ENCODE measurements at places on chromosomes 4 and X.
A peak's percentile ranks its signal among the peaks of the same experiment; 100 is the strongest.

- no peak for DNase-seq
Measured at GRCh38 chr4:53583513-53583912, 7.8 kb downstream of the LNX1 start.

GRCh38 chr4:123284168-123284567 is 112.4 kb upstream of the SPRY1 start:
- DNase-seq: no peak

DNA sequence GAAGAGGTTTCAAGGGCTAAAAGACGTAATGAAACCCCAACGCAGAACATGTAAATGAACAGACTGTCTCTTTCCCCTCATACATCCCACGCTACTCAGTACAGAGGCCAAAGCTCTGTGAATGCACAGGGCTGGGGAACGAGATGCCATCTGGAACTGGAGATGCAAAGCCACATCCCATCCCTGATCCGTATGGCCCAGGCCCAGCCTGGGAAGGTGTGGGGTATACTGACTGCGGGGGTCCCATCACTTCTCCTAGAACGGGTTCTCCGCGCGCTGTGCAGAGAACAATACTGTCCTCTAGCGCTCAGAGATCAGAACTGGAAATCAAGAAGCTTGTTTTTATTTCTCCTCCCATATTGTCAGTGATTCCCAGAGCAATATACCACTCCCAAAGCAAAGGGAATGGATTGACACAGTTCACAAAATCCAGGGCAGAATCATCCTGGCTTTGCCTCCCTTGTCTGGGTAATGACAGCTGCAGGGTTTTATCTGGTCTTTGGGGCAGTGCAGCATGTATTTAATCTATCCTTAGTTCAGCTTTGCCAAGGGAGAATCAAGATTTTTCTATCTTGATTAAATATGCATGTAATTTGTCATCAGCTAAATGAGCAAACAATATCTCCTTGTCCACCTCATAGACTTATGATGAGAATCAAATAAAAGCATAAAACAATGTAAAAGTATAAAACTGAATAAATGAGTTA is 47.3 kb upstream of the TLR3 start:
- DNase-seq: no peak

- DNase-seq: no peak
Measured at GRCh38 chrX:15848576-15848975, 6.0 kb downstream of the AP1S2 start.

- DNase-seq: no peak
Measured at GRCh38 chr4:145218251-145218650, 37.9 kb upstream of the OTUD4 start.

- DNase-seq: no peak
Measured at GRCh38 chr4:181582595-181582994, 660.6 kb upstream of the TENM3 start.

DNA sequence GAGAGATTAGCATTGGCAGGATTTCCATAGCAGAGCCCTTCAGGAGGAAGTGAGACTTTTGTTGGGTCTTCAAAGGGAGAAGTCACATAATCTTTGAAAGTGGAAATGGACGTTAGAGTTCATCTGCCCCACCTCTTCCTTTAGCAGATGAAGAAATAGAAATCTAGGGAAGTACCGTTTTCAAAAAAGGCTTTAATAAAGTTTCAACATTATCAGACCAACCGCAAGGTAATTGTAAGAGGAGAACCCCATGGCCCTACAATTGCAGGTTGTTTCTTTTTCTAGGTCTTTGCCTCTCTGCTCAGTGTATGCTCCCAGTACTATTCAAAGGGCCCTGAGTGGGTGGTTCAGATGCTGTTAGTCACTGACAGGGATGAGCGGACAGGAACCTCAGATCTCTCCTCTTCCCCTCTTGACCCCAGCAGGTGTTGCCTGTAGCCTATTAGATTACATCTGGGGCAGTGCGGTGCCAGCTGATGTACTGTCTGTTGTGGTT is 48.6 kb upstream of the AP1S2 start:
- no peak for DNase-seq

DNA sequence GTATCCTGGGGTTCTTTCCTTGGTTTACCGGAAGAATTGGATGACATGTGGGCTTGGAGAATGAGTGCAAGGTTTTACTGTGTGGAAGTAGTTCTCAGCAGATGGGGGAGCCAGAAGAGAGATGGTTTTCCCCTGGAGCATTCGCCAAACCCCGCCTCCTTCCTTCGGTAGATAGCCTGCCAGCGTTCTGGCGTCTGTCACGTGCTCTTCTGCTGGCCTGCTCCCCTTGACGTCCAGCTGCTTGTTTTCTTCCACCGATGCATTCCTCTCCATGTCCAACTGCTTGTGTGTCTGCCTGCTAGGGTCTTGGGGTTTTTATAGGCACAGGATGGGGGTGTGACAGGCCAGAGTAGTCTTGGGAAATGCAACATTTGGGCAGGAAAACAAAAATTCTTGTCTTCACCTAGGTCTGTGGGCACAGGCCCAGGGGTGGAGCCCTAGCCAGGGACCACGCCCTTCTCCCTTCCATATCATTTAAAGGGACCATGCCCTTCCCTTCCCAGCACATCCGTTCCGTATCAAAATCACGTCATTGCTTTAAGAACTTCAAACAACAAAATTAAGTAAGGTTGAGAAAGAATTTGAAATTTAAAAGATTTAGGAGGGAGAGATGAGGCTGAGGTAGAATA is 538.7 kb upstream of the SMIM31 start:
- no peak for DNase-seq

DNA sequence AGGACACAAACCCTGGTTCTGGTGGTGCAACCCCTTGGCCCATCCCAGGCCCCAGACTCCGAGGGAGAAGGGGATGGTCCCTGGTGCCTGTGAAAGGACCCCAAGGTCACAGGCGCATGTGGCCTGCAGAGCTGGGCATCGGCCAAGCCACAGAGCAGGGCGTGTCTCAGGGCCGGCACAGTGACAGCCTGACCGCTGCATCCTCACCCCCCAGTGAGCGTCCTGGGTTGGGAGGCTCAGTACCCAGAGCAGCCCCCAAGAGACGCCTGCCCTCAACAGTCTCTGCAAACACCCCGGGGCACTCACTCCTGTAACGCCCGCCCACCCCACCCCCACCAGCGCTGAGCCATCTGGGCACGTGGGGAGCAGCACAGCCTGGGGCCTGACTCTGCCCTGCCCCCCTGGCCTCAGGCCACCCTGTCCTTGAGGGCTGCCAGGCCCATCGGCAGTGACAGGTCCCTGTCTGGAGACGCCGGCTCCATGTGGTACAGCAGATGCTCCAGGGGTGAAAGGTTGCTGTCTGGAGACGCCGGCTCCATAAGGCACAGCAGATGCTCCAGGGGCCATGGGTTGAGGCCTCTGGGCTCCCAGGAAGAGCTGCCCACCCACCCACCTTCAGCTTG is 24.5 kb upstream of the CPLX1 start:
- DNase-seq: no peak

- DNase-seq: no peak
Measured at GRCh38 chr4:3411676-3412075, 30.1 kb upstream of the HGFAC start.

- DNase-seq: peak; percentile 58
Measured at GRCh38 chrX:50691820-50692219, 122.2 kb downstream of the SHROOM4 start.

- no peak for DNase-seq
Measured at GRCh38 chrX:45352611-45353010, 151.9 kb upstream of the DIPK2B start.

DNA sequence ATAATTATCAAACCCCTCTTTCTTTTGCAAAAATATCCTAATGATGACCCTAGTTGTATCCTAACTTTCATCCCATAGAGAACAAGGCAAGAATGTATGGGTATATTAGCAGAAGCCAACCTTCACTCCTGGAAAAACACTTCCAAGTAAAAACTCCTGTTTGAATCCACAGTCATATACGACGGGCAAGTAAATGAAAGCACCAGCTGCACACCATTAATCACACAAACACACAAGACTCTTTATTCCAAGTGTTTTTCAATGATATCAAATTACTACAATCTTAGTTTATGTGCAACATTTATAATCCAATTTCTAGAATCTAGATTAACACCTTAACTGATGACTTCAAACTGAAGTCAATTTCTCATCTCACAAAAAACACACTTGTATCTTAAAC is 22.9 kb downstream of the ACSL4 start:
- no peak for DNase-seq

DNA sequence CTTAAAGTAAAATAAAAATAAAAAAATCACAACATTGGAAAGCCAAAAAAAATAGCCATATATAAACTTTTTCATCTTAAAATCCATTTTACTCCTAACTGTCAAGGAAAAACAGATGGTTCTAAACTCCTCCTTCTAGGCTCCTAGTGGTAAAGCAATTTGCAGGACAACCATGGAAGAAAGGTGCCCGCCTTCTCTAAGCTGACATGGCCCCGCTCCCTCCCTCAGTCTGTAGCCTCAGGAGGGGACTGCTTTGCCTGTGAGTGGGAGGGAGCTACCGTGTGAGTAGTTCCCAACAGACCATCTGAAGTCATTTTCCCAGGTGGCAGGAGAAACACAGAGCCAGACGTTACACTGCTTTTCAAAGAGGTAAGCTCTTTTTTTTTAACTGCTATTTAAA is 336.2 kb upstream of the FAT1 start:
- DNase-seq: no peak

- peak; percentile 36 for DNase-seq
Measured at GRCh38 chrX:65706041-65706828, 38.8 kb downstream of the MSN start.

DNA sequence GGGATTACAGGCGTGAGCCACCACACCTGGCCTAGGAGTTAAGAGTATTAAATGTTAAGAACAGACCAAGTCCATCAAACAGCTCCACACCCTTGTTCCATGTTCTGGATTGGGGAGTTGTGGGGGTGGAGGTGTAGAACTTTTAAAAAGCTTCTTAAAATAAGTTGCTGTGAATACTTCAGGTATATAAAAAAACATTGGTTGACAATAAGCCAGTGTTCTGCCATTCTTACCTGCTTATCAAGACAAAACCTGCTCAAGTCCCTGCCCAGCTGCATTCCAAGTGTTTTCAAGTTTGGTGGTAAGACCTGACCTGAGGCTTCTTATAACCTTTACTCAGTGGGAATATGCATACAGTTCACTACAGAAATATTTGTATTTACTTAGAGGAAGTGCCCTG is 6.4 kb downstream of the RBM3 start:
- DNase-seq: no peak

DNA sequence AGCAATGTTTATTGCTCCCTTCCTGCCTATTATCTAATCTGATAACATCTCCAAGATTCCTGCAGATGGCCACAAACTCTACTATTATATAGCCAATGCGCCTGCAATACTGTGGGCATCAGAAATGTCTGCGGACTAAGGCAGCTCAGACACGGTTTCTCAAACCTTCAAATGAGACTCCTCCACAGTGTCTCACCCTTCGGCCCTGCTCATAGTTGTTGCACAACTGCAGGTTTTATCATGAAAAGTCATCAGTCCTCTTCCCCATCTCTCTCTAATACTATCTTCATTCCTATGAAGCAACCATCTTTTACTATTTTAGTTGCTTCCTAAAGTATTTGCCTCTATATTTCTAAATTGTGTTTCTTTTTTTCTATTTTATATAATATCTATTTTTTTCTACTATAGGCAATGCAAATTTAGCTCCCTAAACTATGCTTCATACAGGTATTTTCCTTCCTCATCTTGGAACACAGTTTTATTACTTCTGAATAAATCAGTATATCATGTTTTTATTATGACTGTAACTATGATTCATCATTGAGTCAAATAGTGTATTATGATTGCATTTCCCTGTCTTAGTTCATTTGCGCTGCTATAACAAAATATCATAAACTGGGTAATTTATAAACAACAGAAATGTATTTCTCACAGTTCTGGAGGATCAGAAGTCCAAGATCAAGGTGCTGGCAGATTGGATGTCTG is 129.7 kb upstream of the EDNRA start:
- no peak for DNase-seq

GRCh38 chr4:73759357-73759756 is 19.0 kb downstream of the CXCL8 start:
- no peak for DNase-seq

DNA sequence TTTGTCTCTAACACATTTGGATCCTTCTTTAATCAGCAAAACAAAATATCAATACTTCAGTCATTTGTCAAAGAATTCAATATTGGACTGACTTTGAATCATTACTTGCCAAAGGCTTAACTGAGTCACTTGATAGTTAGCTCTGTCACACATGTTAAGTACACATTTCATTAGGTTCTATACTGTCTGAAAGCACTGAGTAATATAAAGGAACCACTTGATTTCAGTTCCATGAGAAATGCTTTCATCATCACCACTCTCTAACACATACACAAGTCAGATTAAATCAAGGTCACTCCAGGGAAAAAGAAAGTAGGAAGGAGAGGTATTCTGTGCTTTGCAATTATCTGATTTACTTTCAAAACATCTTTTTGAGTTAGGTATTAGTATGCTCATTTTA is 1233.1 kb downstream of the C4orf33 start:
- DNase-seq: no peak

- DNase-seq: no peak
Measured at GRCh38 chrX:30941898-30942297, 52.8 kb upstream of the TAB3 start.

DNA sequence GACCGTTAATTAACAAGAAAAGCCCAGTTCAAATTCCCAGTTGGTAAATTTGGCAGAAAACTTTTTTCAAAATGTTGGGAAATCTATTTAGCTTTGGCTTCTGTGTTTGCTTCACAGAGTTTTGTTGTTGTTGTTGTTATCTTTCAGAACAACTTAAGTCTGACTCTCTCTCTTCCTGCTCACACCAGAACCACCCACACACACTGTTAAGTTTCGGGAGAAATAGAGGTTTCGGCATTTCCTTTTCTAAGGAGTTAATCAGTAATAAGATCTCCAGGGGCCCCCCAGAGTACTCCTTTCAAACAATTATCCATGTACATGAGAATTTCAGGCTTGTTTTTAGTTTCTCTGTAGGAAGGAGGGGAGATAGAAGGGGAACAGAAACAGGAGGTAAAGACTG is 106.2 kb upstream of the PTCHD1 start:
- DNase-seq: no peak

GRCh38 chrX:1903236-1903935 is 288.5 kb downstream of the ASMT start:
- DNase-seq: no peak

DNA sequence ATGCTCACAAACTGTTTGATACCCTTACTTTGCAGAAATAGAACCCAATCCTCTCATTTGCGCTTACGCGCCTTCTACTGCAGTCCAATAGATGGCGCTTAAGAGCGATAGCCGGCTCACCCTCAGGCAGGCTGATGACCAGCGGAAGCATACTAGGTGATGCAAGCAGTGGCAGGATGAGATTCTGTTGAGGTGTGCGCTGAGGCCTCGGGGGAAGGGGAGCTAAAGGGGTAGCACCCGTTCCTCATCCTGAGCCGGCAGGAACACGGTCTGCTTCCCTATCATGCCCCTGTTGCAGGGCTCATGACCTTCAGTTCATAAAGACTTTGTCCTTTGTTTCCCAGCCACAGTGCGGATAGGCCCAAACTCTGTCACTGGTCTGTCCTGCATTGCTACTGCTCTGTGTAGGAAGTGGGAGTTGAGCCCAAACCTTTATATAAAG is 628.9 kb downstream of the TLL1 start:
- DNase-seq: peak; percentile 8

GRCh38 chr4:182018691-182019090 is 224.5 kb upstream of the TENM3 start:
- no peak for DNase-seq

Data from activated CD4-positive, alpha-beta T cell treated with anti-CD3 and anti-CD28 coated beads, Interleukin-2, Interleukin-4, amounts not matched to agents 100 ng/mL and 50 ng/mL, durations not matched to agents 16 hours and 8 hours (primary cell).